ENCODE measurements at places on chromosomes 1 and 21. TPM values are rescaled to one million over a fixed set of nuclear protein-coding genes. Genes with fewer than 3 reads are reported as not detected.

OR2T10 gene
- total RNA-seq: not detected

CCNL2 gene
- total RNA-seq: 74.6 TPM

IFI6 gene
- 9.5 TPM for total RNA-seq

EVA1C gene
- total RNA-seq: not detected

GNAT2 gene
- total RNA-seq: 0.43 TPM

TRIM62 gene
- 2.7 TPM for total RNA-seq

OR2L3 gene
- not detected for total RNA-seq

BCAR3 gene
- 163 TPM for total RNA-seq

APOBEC4 gene
- not detected for total RNA-seq

HTR6 gene
- total RNA-seq: not detected

ESRRG gene
- total RNA-seq: 0.13 TPM

GNG12 gene
- total RNA-seq: 115 TPM

GRCh38 chr1:4485398-4485797 lies 169.0 kb upstream of the AJAP1 start:
- no peak for DNase-seq

DNA sequence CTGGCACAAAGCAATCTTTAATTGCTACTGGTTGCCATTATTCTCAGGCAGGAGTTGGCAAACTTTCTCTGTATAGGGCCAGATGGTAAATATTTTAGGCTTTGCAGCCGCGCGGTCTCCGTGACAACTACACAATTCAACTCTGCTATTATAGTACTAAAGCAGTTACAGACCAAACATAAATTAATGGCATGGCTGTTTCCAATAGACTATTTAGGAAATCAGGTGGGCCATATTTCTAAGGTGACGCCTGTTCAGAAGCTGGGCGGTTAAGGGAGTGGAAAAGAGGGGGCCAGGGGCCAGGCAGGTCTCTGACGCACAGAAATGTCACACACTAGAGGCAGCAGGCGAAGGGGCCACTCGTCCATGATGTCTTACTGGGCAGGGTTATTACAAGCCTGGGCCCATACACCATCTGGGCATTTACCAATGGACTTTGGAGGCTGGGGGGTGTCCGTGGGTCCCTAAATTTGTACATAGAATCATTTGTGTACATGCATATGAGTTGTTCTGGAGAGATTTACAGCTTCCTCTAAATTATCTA lies 80.1 kb downstream of the STUM start:
- no peak for DNase-seq

GRCh38 chr1:153977250-153978240 lies at the start of gene JTB:
TSS of gene JTB (minus strand) at chr1:153977674. CDS start at chr1:153977252, 422 bp downstream.
- DNase-seq: peak; percentile 68

DNA sequence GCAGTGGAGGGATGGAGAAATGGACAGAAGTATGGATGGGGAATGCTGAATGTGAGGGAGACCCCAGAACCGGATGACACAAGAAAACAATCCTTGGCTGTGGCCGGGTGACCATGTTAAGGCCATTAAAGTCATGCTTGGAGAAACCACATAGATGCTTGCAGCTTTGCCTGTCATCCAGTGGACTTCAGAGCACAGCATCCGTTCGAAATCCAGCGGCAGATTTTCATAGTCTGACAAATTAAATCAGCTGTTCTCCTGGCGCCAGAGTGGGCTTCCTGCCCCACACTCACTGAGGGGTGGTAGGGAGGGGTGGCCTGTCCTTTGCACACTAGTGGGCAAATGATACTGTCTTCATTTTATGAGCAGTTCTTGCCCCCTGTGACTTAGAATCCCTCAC lies 35.1 kb downstream of the ABCG1 start:
- no peak for DNase-seq

- no peak for DNase-seq
Measured at GRCh38 chr1:51210055-51210454, 26.0 kb upstream of the RNF11 start.

GRCh38 chr1:63621075-63621474 lies 27.9 kb downstream of the PGM1 start:
- no peak for DNase-seq

DNA sequence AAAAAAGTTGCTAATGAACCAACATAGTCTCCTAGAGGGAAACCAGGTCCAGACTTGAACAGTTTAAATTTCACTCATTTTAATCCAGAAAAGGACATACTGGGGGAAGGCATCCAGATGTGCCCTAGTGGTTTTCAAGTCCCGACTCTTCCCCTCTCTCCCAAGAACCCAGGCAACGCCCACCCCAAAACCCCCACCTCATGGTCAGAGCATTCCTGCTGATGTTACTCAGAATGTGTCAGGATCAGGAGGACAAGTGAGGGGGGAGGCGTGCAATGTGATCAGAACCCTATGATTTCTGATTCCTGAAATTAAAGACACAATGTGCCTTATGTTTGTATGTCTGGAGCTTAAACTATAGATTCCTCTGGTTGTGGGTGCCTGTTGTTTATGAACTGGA lies 1.6 kb upstream of the CTSK start:
- peak; percentile 52 for DNase-seq

- no peak for DNase-seq
Measured at GRCh38 chr1:228066416-228066815, 16.1 kb upstream of the ARF1 start.

DNA sequence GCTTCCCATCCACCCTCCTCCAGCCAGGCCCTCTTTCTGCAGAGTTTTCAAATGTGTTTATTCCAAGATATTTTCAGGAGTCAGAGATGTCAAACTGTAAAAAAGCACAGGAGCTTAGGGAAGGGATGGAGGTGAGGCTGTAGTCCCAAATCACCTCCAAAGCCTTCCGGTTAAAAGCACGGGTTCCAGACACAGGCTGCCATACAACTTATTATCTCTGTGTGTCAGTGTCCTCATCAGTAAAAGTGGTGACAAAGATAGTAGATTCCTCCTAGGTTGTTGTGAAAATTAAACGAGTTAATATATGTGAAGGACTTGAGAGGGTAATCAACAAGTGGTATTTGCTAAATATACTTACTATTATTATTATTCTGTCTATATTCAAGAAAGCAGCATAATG lies 15.1 kb downstream of the S100A7A start:
- DNase-seq: no peak

- no peak for DNase-seq
Measured at GRCh38 chr21:32088471-32088870, 190.4 kb downstream of the MIS18A start.

DNA sequence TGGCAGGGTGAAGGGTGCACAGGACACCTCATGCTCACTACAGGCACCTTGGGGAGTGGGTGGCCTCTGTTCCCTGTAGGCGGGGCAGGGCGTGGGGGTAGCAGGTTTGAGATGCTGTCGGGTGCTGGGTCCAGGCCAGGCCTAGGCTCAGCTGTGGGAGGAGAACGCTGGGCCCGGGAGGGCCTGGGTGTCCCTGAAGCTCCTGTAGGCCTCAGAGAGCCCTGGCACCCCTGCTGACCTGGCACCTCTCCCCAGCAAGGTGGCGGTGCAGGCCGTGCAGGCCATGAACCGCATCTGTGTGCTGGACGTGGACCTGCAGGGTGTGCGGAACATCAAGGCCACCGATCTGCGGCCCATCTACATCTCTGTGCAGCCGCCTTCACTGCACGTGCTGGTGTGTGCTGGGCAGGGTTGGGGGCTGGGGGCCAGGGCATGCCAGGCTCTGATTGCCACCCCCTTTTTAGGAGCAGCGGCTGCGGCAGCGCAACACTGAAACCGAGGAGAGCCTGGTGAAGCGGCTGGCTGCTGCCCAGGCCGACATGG lies 2.5 kb upstream of the GJC2 start:
- no peak for DNase-seq

GRCh38 chr1:15386164-15386749 lies 23.4 kb upstream of the EFHD2 start:
- no peak for DNase-seq

DNA sequence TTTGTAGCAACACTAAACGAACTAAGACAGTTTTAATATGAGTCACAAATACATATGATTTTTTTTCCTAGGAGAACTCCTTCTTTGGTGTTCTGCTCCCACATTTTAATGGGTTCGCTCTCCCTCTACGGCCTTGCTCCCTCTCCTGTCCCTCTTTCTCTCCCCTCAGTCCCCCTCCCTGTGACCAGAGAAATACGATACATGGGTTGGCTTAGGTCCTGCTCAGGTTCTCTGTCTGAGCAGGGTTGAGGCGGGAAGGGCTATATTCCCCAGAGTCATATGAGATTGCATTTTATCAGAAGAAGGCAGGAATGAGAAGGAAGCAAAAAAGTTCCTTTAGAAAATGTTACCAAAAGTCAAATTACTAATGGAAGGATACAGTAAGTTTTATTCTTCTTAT lies 44.6 kb downstream of the UBE2U start:
- no peak for DNase-seq

Measured in HT1080 (cell line).